ENCODE measurements at places on chromosomes 6 and 20.

GRCh38 chr20:50366270-50367103, 143.7 kb upstream of the PTPN1 start:
- DNase-seq: peak; percentile 85

DNA sequence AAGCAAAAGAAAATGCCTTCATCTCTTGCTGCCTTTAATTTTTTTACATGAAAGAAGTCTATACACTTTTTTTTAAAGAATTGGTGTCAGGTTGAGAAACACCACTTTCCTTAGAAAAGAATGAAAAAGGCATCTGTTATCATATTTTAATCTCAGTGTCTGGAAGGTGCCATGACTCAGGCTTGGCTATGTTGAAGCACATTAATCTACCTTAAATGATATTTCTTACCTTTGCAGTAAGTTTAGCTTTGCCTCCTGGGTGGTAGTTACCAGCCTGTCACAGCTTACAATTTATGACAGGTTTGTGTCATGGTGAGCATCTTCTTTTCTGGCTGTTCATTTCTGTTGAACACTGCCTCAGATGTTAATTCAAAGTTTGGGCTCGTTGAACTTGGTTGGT, 95.3 kb downstream of the RTN4IP1 start:
- no peak for DNase-seq

GRCh38 chr6:19444481-19444880, 392.7 kb upstream of the ID4 start:
- no peak for DNase-seq

DNA sequence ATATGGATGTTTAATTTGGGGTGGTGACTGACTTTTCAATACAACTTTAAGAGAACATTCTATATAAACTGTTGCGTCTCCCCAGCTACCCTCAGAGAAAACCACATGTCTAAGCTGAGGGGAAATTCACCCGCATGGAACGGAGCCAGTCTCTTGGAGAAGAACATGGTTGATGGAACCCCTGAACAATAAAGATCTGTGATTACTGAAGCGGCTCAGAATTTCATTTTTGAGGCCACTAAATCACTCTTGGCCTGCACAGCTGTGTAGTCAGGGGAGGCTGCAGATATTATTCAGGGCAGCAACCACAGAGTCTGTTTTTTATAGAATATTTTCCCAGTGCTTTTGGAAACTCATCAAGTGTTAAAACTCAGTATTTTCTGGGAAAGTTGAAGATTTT, 73.8 kb downstream of the EYA4 start:
- no peak for DNase-seq

GRCh38 chr6:121971931-121972335, 427.5 kb upstream of the HSF2 start:
- DNase-seq: peak; percentile 22

DNA sequence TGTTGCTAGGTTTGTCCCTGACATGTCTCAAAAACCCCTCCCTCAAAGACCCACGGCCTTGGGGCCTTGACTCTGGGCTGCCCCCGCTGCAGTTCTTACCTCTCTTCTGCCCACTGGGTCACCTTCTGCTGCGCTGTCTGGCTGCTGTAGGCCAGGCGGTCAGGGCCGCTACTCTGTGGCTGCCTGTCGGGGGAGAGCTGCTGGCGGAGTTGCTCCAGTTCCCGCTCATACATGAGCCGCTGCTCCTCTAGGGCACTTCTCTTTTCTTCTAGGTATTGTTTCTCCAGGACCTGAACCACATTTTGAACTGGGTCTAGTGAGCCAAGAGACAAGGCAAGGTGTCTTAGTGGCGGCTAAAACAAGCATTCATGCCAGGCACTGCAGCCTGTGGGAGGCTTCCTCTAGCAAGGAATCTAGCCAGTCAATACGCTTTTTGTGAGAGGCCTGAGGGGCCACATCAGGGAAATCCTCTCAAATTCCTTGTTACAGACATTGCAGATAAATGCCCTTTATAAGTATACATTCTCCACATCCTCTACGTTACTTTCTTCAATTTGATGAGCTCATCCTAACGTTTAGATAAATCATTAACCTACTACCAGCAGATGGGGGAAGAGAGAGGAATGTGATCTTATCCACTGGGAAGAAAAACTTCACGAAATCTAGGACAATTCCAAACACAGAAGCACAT, 110.3 kb upstream of the NUP153 start:
- no peak for DNase-seq

GRCh38 chr6:62445521-62445920, 159.5 kb upstream of the KHDRBS2 start:
- peak; percentile 5 for DNase-seq

- no peak for DNase-seq
Observed at GRCh38 chr6:21893793-21894192, 300.2 kb downstream of the SOX4 start.

DNA sequence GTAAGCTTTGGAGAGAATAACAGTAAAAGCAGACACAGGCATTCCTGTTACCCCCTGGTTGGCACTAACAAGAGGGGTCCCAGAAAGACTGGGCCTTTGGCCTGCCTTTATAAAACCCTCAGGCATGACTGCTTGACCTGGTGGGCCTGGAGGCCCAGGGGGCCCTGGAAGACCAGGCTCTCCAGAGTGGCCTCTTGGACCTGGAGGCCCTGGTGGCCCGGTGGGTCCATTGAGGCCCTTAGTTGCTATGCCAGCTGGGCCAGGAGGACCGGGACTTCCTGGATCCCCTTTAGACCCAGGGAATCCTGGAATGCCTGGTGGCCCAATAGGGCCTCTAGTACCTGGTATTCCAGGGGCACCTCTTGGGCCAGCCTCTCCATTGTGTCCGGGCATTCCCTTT, 5.5 kb downstream of the COL10A1 start:
- DNase-seq: no peak

GRCh38 chr6:43749461-43749860, 20.6 kb upstream of the VEGFA start:
- DNase-seq: no peak

DNA sequence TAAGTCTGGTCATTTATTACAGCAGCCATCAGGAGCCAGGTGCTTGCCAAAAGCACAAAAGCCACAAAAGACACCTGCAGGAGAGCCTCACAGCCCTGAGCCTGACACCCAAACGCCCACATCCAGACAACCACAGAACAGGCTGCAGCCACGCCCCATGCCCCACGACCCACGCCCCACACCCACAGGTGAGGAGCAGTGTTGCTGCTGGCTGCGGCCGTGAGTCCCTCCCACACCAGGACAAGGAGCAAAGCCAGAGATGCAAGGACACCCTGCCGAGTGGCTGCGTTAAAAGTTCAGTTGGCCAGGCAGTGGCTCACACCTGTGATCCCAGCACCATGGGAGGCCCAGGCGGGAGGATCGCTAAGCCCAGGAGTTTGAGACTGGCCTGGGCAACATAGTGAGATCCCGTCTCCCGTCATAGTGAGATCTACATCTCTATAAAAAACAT, 43.0 kb downstream of the SLC2A4RG start:
- no peak for DNase-seq

DNA sequence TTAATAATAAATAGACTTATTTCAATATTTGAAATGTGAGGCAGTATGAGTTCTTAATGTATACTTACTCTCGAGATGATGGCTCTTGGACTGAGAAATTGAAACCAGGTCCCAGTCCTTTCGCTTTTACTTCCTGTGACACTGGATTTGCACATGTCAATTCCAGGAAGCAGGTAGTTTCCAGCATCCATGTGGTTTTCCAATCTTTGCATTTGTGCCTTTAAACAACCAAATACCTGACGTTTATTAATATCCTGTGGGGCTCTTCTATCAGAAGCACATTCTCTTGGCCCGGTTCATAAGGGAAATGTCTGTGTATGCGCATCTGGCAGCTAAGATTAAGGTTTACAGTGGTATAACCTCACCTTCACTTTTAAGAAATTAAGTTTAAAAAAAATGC, 13.1 kb downstream of the UTRN start:
- no peak for DNase-seq

- DNase-seq: peak; percentile 18
Observed at GRCh38 chr20:61756966-61757677, 308.6 kb downstream of the TAF4 start.

DNA sequence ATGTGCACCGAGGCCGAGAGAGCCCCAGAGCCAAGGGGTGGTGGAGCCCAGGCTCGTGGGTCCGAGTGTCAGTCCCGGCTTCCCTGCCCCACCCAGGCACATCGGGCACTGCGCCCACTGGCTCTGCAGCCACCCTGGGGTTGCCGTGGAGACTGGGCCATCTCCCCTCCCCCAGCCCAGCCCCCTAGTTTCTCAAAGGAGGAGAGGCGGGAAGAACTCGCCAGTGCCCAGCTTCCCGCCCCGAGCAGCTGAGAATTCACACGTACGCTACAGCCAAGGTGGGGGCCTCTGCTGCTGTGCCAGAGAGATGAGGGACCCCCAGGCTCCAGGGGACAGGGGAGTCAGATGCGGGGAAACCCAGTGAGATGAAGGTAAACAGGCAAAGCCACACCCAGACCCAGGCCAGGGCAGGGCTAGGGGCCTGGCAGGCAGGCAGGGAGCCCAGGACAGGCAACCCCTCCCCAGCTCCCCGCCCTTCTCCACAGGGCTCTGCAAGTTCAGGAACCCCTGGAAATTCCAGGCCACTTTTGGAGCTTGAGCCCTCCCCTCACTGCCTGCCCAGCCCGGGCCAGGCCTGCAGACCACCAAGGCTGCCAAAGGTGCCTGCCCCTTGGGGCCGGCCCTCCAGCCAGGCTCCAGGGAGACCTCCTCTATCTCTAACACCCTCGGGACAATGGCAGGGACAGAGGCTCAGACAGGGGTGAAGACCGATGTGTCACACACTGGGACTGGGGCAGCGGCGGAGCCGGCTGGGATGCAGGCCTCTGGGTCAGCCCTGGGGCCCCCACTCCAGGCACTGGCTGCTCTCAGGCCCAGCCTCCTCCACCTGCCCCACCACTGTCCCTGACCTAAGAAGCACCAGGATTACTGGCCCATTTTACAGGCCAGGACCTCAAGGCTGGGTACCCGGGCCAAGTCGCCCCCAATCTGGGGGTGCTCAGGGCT, 6.0 kb downstream of the LAMA5 start:
- peak; percentile 70 for DNase-seq

DNA sequence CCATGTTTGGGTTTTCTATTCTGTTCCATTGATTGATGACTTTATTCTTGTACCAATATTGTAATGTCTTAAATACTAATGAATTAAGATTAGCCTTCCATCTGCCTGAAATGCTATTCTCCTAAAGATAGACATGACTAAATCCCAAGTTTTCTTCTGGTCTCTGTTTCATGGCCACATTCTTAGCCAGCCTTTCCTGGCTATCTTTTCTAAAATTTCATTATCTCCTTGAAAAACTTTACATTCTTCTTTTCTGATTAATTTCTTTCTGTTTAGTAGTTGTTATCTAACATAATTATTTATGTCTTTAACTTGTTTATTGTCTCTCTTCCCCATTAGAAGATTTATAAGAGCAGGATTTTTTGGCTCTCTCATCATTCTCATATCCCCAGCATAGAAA, 4.4 kb upstream of the PRIM2 start:
- no peak for DNase-seq

- peak; percentile 7 for DNase-seq
Observed at GRCh38 chr6:170206851-170207431, 83.9 kb downstream of the DLL1 start.

DNA sequence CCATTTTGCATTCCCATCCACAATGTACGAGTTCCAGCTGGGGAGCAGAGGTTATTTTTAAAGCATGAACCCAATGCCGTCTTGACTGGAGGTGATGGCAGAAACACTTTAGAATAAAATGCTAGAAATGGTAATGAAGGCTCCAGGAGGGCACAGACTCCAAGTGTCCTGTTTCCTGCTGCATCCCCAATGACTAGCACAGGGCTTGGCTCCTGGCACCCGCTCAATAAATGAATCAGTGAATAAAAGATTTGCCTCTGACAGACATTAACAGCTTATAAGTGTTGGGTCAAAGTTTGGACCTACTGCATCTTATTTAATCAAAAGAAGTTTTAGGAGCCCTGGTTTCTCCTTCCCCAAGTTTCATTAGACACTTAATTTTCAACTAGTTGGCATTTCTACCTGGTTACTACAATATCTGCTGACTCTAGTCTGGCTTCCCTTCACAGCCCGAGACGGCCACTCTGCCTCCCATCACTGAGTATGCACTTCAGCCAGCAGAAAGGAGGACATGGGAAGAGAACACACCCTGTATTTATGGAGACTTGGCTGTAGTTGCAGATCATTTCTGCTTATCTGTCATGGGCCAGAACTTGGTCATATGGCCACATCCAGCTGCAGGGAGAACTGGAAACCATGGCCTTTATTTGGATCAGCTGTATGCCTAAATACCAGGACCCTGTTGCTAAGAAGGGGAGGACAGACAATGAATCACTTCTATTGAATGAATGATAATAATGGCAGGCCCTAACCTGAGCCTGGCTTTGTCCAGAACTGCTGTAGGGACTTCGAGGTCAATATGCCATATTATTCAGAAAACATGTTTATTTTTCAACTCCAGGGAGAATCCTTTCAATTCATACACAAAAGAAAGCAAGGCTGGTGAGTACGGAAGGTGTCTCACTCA, 63.1 kb downstream of the TTI1 start:
- DNase-seq: no peak

- DNase-seq: peak; percentile 23
Observed at GRCh38 chr20:25058847-25059810, 1.2 kb upstream of the ACSS1 start.

- no peak for DNase-seq
Observed at GRCh38 chr6:8570256-8570920, 135.0 kb upstream of the SLC35B3 start.

- DNase-seq: no peak
Observed at GRCh38 chr6:115667478-115668026, 393.1 kb downstream of the FRK start.

DNA sequence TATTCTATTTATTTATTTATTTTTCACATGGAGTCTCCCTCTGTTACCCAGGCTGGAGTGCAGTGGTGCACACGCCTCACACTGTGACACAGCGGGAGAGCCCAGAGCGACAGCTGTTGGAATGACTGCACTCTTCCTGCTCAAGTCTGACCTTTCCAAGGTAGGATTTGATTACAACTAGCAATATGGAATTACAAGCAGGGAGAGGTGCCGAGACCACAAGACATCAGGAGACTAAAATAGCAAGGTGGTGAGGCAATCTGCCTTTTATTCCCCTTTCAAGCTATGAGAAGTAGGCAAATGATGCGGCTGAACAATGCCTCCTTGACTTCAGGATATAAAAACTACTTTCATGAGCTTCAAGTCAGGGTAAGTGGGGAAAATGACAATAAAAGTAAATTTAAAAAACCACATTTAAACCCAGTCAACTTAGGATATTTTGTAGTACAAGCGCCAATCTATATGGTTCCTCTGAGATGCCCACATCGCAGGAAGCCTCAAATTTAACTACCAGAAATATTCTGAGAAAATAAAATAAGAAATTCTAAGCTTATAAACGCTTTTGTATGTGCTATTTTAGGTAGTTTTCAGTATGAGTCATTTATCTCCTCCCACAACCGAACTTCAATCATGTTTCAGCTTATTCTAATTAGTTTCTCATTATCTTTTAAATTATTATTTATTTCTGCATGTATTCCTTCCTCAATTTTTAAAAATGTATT, 146.9 kb upstream of the SGK1 start:
- DNase-seq: no peak

GRCh38 chr6:30862156-30862875, 22.0 kb upstream of the DDR1 start:
- DNase-seq: no peak
